ENCODE measurements at places on chromosomes 4 and X. TPM values are rescaled to one million over a fixed set of nuclear protein-coding genes. Genes with fewer than 3 reads are reported as not detected.

The MID1 gene
- 5.5 TPM for total RNA-seq

The SPOCK3 gene
- not detected for total RNA-seq

The HTT gene
- total RNA-seq, result 33.4 TPM

The CXorf51B gene
- not detected for total RNA-seq

The RASGEF1B gene
- 3.5 TPM for total RNA-seq

The BST1 gene
- not detected for total RNA-seq

The CACNA1F gene
- total RNA-seq, result not detected

The SLC49A3 gene
- total RNA-seq, result not detected
